ENCODE measurements at places on chromosomes 3 and 15.

DNA sequence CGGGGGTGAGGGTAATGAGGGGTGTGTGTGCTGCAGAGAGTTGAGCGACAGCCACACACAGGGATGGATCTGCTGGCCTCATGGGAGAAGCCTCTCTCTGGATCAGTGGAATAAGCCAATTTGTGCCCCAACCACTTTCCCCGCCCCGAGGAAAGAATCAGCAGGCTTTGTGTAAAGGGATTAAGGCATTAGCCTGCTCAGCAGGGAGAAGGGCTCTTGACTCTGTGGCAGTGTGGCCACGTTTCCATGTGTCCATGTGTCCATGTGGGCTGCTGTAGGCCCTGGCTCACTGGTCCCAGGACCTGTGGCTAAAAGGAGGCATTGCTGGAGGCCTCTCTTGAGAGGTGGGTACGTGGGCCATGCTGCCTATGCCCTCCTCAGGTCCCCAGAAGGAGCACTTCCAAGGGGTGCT lies 104.7 kb downstream of the HMG20A start:
- no peak for DNase-seq

DNA sequence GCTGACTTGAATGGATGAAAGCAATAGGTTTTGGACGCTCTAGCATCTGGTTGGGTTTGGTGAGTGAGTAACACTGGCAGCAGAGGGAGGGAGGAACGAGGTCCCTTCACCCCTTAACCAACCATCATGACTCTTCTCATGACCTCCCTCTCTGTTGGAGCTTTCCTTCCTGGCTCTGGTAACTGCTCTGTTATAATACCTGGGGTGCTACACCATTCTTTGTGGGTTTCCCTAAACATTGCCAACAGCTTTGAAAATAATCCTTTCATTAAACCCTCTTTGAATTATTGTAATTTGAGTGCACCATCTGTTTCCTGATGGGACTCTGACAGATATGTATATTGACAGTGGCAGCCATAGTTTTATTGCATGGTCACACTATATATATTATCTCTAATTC lies 146.2 kb upstream of the PTPRG start:
- no peak for DNase-seq

- DNase-seq = no peak
Measured at GRCh38 chr3:186254676-186255650, 107.1 kb downstream of the DGKG start.

GRCh38 chr3:154701055-154701454 lies 271.1 kb upstream of the GPR149 start:
- DNase-seq = no peak

- no peak for DNase-seq
Measured at GRCh38 chr3:184352149-184352785, 9.1 kb downstream of the CLCN2 start.

DNA sequence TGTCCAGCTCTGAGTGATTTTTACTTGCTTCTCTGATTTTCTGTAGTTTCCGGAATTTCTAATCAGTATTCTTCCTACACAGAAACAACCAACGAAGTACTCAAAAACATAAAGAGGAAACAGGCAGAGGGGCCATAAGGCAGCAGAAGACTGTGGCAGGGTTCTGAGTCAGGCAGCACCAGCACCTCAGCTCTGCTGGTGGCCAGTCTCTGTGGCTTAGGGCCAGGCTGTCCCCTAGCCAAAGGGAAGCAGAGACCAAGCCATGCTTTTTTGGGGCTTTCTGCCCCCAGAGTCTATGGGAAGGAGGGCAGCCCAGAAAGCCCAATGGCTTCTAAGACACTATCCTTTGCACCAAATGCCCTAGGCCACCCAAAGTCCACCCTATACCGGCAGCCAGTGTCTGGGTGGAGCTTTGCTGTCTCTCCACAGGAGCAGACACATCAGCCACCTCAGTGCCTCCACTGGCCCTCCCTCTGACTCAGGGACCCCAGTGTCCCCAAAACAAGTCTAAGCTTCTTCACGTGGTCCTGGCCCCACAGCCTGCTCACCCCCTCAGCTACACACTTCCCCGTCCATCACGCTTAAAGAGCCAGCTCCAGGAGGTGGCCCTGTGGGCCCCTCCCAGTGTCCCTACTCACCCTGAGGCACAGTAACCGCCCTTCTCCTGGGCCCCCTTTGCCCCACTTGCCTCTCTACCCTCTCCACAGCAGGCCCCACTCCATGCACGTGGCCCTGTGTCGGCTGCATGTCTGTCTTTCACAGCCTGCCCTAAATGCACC lies 46.2 kb downstream of the CCDC12 start:
- no peak for DNase-seq

DNA sequence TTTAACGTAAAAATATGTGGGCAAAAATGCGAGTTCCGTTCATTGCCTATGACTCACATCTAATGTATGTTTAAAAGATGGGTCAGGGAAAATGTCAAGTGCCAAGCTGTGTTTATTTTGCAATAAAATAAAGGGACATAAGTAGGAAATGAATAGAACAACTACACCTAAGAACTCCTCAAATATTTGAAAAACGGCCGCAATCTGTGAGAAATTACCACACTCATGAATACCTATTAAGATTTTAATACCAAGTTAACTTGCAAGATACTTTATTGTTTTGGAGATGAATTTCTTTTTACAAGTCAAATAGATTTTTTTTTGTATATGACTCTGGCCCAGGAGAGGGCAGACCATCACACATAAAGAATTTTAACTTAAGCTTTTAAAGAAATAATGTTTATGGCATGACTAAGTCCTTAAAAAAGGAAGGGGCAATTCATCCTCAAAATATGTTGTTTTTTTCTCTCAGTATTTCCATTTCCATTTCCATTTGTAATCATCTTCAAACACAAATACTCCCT lies 152.7 kb downstream of the SUCNR1 start:
- no peak for DNase-seq

DNA sequence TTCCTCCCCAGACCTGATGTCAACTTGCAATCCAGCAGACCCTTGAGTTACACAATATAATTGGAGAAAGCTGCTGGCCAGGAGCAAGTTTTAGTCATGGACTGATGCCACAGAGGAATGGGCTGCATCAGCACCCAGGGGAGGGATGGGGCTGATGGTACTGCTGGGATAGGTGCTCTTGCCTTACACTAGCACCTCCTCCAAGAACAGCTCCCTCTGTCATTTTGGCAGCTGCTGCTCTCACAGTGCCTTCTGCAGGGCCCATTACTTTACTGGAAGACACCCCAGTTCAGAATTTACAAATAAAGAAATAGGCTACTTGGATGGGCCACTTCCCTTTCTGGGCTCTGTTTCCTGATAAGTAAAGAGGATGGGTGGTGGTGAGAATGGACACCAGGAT lies 85.3 kb upstream of the RORA start:
- no peak for DNase-seq

DNA sequence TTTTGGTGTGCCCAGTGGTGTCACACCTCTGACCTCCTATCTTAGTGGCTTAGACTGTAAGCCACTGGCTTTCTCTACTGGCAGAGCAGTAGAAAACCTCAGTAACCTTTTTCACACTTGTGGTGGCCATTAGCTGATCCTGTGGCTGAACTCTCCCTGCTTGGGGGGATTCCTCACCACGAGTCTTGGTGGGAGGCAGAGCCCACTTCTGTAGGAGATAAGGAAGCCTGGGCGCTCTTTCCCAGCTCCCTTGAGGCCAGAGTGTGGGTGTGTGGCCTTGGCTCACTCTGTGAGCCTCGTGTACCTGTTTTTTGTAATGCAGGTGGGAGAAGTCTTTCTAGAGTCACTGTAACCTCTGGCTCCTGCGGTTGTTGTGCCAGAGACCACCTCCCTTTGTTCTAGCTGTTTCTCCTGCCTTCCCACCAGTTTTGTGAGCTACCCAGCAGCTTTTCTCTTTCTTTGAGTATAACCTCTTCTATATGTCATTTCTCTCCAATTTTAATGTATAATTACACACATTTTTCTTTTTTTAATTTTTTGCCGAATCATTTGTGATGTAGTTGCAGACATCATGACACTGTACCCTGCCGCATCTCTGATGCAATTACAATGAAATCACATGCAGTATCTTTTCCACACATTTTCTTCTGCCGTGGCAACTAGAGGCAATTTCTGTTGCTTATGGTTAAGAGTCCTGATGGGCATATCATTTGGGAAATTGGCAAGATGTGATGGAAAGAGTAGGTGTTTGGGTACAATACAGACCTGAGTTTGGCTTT lies 13.8 kb downstream of the XCR1 start:
- no peak for DNase-seq

DNA sequence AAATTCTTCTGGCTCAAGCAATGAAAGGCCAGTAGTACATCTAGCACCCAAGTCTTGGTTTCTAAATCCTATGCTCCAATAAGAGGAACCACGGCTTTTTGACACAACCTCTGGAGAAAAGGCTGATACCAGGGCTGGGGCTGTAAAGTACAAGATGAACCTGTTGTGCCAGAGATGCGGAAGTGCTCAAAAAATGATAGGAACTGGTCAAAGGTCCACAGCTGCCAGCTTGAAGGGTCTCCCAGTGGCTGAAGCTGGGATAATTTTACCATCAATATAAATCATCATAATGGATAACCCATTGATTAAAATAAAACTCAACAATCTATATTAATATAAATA lies 558 bp upstream of the NCEH1 start:
- no peak for DNase-seq

DNA sequence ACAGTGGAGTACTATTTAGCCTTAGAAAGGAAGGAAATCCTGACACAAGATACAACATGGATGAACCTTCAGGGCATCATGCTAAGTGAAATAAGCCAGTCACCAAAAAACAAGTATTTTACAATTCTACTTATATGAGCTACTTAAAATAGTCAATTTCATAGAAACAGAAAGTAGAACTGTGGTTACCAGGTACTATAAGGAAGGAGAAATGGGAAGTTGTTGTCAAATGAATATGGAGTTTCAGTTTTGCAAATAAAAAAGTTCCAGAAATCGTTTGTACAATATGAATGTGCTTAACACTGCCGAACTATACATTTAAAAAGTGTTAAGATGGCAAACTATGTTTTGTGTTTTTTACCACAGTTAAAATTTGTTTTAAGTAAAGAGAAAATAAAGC lies 26.8 kb downstream of the TRANK1 start:
- DNase-seq = no peak

DNA sequence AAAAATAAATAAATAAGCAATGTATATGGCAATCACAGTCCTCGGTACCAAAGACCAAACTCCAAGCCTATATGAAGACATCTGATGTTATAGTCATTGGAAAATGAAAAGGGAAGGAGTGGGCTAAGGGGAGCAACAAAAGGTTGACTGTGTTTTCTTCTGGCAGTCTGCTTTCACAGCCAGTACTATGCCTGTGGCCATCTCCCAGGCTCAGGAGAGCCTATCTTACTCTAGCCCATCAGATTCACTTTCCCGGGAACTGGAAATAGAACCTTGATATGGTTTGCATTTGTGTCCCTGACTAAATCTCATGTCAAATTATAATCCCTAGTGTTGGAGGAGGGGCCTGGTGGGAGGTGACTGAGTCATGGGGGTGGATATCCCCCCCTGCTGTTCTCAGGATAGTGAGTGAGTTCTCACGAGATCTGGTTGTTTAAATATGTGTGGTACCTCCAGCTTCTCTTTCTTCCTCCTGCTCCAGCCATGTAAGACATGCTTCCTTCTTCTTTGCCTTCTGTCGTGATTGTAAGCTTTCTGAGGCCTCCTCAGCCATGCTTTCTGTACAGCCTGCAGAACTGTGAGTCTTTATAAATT lies 105.3 kb downstream of the PLCH1 start:
- no peak for DNase-seq

DNA sequence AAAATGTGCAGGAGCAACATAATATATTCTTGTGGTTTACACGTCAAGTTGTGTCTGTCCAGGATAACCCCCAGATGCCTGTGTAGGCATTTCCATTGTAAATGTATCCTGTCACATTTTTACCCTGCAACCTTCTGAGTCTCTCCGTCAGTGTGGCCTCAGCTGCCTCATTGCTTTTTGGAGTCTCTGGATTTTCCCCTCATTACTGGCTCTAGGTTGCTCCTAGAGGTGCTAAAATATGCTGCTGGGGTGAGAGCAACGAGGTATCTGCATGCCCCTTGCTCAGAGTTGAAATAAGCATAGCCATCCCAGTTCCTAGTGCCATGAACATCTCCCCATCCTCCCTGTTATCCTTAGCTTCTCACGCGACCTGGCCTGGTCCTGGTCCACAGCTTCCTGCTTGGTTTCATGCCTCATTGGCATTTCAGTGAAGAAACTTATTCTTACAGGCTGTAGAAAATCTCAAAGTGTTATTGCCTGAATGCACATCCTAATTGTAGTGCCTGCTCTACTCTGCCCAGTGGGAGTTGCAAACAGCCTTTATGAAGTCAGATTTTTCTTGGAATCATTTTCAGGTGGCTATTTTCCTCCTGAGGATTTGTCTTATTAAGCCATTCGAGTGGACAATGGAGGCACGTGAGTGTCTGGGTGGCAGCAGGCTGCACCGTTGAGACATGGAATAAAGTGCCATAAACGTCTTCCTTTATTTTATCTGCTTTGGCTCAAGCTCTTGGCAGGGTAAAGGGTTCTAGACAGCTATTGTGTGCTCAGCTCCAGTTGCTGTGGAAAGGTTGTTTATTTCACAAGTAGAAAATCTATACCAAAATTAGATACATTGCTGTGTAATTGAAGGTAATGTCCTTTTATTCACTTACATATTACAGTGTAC lies 33.2 kb downstream of the OXNAD1 start:
- DNase-seq = no peak

GRCh38 chr15:47376190-47376589 lies 341.1 kb upstream of the SEMA6D start:
- no peak for DNase-seq

DNA sequence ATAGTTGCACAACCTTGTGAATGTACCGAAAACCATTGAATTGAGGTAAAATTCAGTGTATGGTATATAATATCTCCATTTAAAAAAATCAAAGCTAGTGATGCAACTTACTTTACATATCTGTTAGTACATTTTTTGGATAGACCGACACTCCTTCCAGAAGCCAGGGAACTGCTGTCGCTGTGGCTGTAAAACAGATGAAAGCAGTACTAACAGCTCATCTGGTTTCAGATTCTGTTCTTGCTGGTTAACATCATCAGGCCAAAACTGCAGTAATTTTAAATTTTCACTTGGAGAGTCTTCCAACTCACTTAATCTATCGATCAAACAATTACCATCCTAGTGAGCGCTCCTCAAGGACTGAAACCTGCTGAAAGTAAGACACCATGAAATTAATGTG lies 145.1 kb downstream of the LRRC28 start:
- DNase-seq = no peak

DNA sequence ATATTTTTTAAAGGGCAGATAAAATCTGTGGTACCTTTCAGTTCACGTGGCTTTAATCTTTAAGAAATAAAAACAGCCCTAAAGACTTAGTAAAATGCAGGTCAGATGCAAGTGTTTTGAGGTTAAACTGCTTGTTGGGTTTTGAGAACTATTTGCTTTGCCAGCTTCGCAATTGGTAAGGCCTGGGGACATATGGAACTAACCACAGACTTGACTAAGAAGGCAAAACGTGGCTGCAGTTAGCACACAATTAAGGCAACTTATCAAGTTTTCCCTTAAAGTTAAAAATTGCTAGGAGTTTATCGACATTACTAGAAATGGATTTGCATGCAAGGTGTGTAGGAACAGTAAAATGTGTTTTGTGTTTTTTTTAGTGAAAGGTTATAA lies 206.9 kb downstream of the ZNF385D start:
- DNase-seq = no peak
